Vagina (tissue), 2 donors: ENCODE measurements at places on chromosomes 3 and 15. TPM values are rescaled to one million over a fixed set of nuclear protein-coding genes. Genes with fewer than 3 reads are reported as not detected.

GRCh38 chr3:183215591-183216202, 37.4 kb upstream of the B3GNT5 start:
- no peak for DNase-seq

DNA sequence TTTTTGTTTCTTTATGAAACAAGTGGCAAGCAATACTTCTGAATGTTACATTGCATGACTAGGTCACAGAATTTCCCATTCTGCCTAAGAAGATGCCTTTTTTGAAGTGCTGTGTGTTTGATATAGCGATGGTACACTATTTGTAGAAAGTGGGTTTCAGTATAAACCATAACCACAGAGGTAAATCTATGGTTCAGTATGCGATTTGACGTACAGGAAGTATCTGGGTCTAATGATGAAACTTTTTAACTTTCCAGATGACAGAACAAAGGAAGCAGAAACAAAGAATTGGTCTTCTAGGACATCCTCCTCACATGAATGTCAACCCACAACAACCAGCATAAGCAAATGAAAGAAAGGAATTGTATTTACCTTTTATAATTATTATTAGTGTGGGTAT, 133.4 kb upstream of the BHLHE40 start:
- no peak for DNase-seq

TP63 gene
- 144 TPM for total RNA-seq

GRCh38 chr15:64566629-64567427, 106.5 kb downstream of the ZNF609 start:
- no peak for DNase-seq

GRCh38 chr3:169953462-169954141, 13.0 kb upstream of the SEC62 start:
- DNase-seq: no peak

- DNase-seq: no peak
Observed at GRCh38 chr3:52097851-52098507, 41.6 kb upstream of the DUSP7 start.

DNA sequence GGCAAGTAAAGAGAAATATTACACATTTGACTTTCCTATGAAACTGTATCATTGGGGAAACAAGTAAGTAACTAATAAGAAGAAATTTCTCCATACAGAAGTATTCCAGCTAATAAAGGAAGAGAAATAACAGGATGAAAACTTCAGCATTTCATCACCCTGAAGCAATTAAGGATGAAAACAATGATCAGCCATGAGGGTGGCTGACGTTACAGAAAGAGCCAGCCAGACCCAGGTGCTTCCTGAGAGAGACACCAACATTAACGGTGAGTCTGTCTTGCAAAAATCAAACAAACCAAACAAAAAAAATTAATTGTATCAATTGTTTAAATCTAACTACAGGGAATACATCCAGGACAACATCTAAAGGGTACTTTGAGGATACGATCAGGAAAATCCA, 190.0 kb downstream of the ARRDC4 start:
- no peak for DNase-seq

ARGFX gene
- not detected for total RNA-seq

DNA sequence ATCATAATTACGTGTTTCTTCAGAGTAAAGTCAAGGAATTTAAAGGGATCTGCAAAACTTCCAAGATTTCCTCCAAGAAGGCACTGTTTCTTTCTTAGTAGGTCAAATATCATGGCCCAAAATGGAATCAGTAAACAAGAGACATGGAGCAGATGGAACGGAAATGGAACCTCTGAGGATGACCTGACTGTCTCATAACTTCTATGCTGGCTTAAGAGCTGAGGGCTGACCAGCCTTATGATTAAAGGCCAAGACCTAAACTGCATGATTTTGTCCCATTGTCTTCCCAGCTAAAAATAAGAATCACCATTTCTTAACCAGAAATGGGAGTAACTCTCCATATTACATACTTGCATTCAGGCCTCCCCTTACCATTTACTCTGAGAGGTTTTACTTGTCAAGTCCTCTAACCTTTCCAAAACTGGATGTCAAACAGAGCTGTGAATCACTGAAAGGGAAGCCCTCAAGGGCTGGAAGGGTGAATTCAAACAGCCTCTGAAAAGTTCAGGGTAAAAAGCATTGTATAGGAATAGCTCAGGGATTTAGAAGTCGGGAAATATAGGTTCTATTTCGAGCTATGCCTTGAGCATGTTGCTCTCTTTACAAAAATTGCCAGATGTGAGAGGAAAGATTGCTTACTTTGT, 103.7 kb downstream of the MEIS2 start:
- DNase-seq: no peak

SERPINI1 gene
- 13.8 TPM for total RNA-seq

DNA sequence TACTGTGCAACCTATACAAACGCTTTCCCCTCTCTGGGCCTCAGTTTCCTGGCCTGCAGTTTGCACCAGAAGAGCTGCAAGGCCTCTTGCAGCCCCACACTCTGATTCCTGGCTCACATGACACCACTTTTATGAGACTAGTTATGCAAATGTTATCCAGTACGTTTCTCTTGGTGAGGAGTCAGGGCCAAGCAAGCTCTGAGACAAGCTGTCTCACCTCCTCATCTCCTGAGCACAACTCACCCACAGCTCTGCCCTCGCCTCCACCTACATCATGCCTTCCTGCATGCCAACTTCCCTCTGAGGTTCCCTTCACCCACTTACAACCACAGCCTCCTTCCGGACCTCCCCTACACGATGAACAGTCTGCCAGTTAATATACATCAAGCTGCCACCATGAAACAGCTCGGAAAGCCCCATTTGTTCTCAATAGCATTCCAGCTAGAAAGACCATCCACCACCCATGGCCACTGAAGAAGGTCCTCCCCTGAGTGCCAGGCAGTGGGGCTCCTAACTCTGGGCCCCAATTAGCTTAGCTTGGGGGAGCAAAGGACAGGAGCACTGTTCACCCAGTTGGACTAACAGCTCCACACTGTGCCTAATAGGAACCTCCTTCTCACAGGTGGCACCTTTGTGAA, 25.0 kb downstream of the CRYGS start:
- DNase-seq: no peak

DNA sequence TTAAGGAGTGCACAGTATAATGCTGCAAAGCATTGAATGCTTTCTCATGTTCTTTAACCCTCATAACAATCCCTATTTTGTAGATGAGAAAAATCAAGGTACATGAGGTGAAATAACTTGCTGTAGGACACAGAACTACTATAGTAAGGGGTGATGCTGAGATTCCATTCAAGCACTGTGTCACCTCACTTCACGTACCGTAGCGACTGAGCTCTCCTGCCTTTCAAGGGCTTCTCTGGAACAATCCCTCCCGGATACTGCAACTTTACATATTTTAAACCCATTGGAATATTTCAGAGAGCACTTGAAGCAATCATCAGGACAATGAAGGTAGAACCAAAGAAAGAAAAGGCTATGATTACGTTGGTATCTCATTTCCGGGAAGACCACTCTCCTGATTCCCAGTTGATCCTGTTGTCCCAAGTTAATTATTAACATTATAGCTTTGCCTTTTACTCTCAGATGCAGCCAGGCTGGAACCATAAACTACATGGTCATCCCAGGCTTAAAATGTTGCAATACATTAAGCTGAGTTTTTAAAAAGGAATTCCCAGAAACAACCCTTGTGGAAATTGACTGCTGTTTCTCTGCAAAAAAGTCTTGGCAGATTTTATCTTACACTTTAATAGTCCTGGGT, 252.2 kb upstream of the IGF1R start:
- no peak for DNase-seq

LTF gene
- not detected for total RNA-seq

C3orf49 gene
- not detected for total RNA-seq

- DNase-seq: no peak
Observed at GRCh38 chr15:62254137-62254934, 89.3 kb upstream of the C2CD4B start.

DNA sequence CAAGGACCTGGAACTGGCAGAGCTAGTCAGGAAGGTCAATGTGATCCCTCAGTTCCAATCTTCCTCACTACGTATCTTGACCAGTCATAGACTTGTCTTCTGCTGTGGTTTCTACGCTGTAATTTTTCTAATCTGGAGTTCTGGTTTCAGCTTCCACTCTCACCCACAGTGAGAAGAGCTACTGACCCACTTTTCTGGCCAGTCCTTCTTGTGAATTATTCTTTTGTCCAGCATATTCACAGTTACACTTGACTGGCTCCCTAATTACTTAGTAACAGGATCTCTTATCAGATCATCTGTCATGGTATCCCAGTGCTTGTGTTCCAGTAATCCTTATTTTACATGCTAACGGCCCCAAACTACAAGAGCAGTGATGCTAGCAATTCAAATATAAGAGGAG, 72.4 kb upstream of the MME start:
- no peak for DNase-seq

GRCh38 chr3:129603991-129604749, 2.3 kb downstream of the PLXND1 start:
- DNase-seq: no peak

DNA sequence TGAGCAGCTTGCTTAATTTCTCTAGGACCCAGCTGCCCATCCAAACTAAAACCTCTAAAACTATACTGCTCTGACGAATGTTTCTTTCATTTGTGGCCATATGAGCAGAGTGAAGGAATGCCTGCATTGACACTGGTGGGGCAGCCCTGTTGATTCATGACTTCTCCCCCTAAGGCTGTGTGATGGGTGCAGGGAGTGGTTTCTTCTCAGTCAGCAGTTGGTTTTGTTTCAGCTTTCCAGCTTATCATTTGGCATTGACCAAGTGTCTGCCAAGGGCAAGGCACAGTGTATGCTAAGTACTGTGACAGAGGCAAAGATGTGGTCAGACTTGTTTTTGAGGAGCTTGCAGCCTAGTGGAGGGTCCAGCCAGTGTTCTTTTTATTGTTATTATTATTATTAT, 4.7 kb downstream of the ABHD6 start:
- DNase-seq: no peak

- DNase-seq: no peak
Observed at GRCh38 chr15:57589754-57590153, 1.9 kb upstream of the MYZAP start.

CLRN1 gene
- not detected for total RNA-seq

FSIP1 gene
- total RNA-seq: 0.98 TPM

CCDC80 gene
- total RNA-seq: 51.6 TPM

DNA sequence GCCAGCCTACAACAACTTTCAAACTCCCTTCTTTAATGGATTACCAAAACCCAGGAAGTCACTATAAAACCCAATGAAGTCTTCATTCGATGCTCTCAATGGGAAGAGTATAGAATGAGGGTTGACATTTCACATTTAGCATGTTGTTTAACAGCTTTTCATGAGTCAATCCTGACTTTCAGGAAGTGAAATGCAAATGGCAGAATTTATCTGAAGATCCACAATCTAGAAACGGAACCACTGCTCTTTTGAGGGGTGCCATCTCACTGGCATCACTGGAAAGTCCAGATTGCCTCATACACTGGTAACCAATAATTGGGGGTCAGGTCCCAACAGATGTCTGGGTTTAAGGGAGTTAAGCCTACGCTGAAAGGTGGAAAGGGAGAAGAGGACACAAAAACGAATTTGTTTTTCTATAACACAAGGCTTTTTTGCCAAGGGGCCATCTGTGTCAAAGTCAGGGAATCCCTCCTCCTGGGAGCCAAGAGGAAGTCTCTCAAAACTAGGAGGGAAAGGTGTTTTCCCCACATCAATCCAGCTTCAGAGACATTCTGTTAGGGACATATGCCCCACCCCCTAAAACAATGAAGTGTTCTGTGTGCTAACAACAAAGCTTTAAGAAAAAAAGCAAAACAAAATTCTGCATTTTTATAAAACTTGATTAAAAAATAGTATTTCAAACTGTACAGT, 12.0 kb upstream of the ATP1B3 start:
- DNase-seq: no peak

ARNT2 gene
- total RNA-seq: 8.1 TPM

SIDT1 gene
- total RNA-seq: 44.0 TPM

DNA sequence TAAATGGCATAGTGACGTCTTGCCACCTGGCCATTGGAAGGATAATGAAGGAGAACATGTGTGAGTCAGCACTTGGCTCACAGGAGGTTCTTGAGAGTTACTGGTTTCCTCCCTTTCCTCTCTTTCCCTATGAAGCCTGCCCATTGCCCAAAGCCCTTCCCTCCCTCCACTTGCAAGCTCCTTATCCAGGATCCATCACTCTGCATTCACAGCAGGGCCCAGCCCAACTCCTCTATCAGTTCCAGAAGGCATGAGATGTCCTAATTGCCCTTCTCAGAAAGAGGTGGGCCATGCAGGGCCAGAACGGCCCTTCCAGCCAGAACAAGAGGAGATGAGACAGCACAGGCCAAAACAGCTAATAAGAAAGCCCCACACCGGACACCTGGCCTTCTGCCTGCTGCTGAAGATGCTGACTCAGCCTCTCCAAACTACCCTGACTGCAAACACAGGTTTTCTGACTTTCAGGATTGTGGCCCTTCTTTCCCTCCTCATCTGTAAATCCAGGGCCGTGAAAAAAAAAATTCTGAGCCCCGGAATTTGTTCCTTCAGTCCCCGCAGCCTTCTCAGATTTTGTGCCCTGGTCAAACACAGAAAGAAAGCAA, 29.7 kb downstream of the HAPLN3 start:
- DNase-seq: no peak

- no peak for DNase-seq
Observed at GRCh38 chr3:17799312-17799711, 56.9 kb upstream of the TBC1D5 start.

- DNase-seq: no peak
Observed at GRCh38 chr15:80850941-80851451, 71.8 kb downstream of the CEMIP start.
